ENCODE measurements at places on chromosomes 5 and 9. TPM values are rescaled to one million over a fixed set of nuclear protein-coding genes. Genes with fewer than 3 reads are reported as not detected.

- no peaks in the 10 kb centered on the region for H3K4me1 ChIP-seq
- H3K36me3 ChIP-seq = no peaks in the 10 kb centered on the region
- no peaks in the 10 kb centered on the region for H3K27me3 ChIP-seq
- H3K4me3 ChIP-seq = no peak overlapping the region
- H3K27ac ChIP-seq = no peak overlapping the region
Observed at GRCh38 chr5:160702934-160703333, 149.1 kb downstream of the ATP10B start.

DNA sequence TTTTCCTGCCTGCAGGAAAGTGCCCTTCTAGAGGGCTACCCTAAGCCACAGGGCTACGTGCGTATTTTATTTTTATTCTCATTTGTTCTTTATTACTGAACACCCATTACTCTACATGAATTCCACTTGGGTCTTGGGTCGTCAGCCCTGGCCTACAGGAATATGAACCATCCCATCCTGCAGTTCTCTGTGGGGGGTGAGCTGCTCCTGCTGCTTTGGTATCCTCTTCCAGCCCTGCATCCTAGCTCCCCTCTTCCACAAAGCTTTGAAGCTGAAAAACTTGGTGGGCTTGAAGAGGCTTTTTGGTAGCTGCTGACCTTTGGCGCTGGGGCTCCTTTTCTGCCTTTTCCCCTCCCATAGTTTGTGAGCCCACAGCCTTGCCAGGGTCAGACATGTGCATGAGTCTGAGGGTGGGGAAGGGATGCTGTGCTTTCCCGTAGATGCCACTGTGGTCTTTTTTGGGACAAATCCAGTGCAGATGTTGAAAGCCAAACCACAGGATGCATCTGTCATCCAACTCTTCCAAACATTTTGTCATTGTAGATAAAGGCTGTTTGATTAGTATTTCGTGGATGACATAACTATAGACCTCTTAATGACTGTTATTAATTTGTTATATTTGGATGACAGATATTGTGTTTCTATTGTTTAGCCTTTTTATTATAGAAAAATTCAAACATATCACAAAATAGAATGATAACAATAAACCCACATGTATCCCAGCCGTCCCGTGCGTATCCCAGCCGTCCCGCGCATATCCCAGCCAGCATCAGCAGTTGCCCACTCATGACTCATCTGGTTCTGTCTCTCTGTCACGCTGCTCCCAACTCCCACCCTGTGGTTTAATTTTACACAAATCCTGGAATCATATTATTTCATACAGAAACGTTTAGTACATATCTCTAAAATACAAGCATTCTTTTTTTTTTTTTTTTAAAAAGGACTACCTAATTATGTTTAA lies 43.9 kb downstream of the SLC46A2 start:
- no peaks in the 10 kb centered on the region for H3K36me3 ChIP-seq
- no peaks in the 10 kb centered on the region for H3K27me3 ChIP-seq
- no peak overlapping the region for H3K4me3 ChIP-seq
- H3K27ac ChIP-seq = no peak overlapping the region

DNA sequence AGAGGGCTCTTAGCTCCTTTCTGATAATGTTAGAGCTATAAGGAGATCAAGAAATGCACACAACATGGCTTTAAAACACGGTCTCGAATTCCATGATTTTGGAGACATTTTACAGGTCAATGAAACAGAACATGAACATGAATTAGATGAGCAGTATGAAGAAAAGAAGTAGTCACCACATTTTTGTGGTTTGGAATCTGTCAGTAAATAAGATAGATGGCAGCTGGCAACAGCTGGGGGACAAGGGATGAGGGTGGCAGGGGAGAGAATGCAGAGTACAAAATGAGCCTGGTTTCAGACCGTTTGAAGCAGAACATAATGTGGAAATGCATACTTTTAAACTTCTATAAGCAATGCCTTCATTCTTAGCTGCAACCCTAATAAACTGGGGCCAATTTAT lies 107.1 kb downstream of the OXCT1 start:
- no peaks in the 10 kb centered on the region for H3K27me3 ChIP-seq
- H3K4me1 ChIP-seq = no peaks in the 10 kb centered on the region
- no peaks in the 10 kb centered on the region for H3K36me3 ChIP-seq
- H3K27ac ChIP-seq = no peak overlapping the region
- no peak overlapping the region for H3K4me3 ChIP-seq

- no peak overlapping the region for H3K27ac ChIP-seq
- H3K36me3 ChIP-seq = no peaks in the 10 kb centered on the region
- no peaks in the 10 kb centered on the region for H3K4me1 ChIP-seq
- no peak for DNase-seq
- no peaks in the 10 kb centered on the region for H3K27me3 ChIP-seq
Observed at GRCh38 chr5:66080664-66081063, 63.4 kb upstream of the SREK1 start.

DNA sequence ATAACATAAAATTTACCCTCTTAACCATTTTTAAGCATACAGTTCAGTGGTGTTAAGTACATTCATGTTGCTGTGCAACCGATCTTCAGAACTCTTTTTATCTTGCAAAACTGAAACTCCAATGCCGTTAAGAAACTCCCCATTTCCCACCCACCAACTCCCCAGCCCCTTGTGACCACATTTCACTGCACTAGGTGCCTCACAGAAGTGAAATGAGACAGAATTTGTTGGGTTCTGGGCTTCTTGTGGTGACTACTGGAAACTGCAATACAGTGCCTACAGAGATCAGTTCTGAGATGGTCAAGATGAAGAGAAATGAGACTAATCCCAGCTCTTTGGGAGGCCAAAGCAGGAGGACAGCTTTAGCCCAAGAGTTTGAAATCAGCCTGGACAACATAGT lies 202.1 kb upstream of the SLC30A5 start:
- no peaks in the 10 kb centered on the region for H3K4me1 ChIP-seq
- H3K36me3 ChIP-seq = no peaks in the 10 kb centered on the region
- DNase-seq = no peak
- H3K4me3 ChIP-seq = no peak overlapping the region

DNA sequence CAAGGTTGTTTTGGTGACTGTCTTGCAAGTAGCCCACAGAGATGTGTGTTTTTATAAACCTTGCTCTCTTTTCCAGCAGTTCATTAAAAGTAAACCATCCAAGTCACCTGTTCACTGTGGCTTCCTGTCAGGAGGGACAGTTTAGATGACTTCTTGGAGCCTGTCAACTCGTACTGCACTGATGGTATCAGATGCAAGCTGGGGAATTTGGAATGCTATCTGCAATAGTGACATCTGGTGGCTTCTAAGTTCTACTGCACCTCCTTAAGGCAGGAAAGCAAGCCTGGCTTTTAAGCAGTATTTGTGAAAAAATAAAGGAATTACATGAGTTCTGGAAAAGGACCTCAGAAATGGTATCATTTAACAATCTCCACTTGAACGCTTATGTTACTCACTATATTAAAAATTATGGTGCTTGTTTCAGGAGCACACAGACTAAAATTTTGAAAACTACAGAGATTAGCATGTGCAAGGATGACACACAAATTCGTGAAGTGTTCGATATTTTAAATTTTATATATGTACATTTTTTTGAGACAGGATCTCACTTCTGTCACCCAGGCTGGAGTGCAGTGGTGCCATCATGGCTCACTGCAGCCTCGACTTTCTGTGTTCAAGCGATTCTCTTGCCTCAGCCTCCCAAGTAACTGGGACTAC lies 164.0 kb downstream of the TTC39B start:
- no peak for DNase-seq
- H3K4me1 ChIP-seq = no peaks in the 10 kb centered on the region
- H3K27ac ChIP-seq = no peak overlapping the region
- H3K36me3 ChIP-seq = no peaks in the 10 kb centered on the region
- H3K27me3 ChIP-seq = no peaks in the 10 kb centered on the region

PCDHGA8 gene
- 2.9 TPM for total RNA-seq

TLX3 gene
- not detected for total RNA-seq

GRCh38 chr9:75997206-75997605 lies 106.7 kb downstream of the PCSK5 start:
- no peak overlapping the region for H3K27ac ChIP-seq
- peaks cover 8% of the 10 kb centered on the region for H3K4me1 ChIP-seq
- H3K27me3 ChIP-seq = no peaks in the 10 kb centered on the region
- DNase-seq = no peak
- no peak overlapping the region for H3K4me3 ChIP-seq

DNA sequence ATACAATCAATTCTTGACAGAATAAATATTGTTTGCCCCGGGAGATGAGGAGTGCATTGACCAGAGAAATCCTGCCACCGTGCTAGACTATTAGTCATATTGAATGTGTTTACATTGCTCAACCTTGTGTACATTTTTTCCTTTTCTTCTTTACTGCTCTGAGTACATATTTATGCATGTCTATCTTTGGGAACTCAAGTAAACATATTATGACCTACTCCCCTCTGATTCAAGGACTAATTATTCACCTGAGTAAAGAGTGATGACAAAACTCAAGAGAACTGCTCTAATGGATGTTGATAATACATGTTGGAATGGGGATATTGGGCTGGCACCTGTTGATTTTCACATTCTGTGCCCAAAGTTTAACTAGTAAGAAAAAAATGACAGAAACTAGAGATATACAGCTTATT lies 3.9 kb upstream of the SPINK1 start:
- H3K27ac ChIP-seq = no peak overlapping the region
- H3K36me3 ChIP-seq = no peaks in the 10 kb centered on the region
- no peak overlapping the region for H3K4me3 ChIP-seq
- no peaks in the 10 kb centered on the region for H3K27me3 ChIP-seq
- DNase-seq = no peak
- no peaks in the 10 kb centered on the region for H3K4me1 ChIP-seq

MSMP gene
- total RNA-seq = not detected

- no peaks in the 10 kb centered on the region for H3K36me3 ChIP-seq
- no peaks in the 10 kb centered on the region for H3K27me3 ChIP-seq
- H3K4me1 ChIP-seq = no peaks in the 10 kb centered on the region
- H3K27ac ChIP-seq = no peak overlapping the region
- no peak for DNase-seq
Observed at GRCh38 chr5:126137891-126138280, 285.3 kb upstream of the GRAMD2B start.

DNA sequence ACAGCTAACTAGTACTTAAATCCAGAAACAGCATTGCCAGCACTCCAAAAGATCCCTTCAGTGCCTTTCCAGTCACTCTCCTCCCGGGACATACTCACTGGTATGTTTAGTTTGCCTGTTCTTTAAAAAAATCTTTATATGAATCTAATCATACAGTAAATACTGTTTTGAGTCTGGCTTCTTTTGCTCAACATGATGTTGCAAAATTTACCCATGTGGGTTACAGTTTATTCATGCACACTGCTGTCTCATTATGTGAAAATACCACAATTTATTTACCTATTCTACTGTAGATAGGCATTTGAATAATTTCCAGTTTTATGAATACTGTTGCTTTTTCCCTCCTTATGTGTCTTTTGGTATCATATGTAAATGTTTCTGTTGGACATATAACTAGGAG lies 13.5 kb downstream of the NDFIP1 start:
- no peak overlapping the region for H3K4me3 ChIP-seq
- no peak overlapping the region for H3K27ac ChIP-seq
- H3K4me1 ChIP-seq = peaks cover 5% of the 10 kb centered on the region
- H3K36me3 ChIP-seq = no peaks in the 10 kb centered on the region

- H3K4me3 ChIP-seq = no peak overlapping the region
- H3K4me1 ChIP-seq = no peaks in the 10 kb centered on the region
- no peak overlapping the region for H3K27ac ChIP-seq
- H3K36me3 ChIP-seq = peaks cover 34% of the 10 kb centered on the region
Observed at GRCh38 chr5:14497311-14497710, 84.3 kb upstream of the OTULINL start.

DNA sequence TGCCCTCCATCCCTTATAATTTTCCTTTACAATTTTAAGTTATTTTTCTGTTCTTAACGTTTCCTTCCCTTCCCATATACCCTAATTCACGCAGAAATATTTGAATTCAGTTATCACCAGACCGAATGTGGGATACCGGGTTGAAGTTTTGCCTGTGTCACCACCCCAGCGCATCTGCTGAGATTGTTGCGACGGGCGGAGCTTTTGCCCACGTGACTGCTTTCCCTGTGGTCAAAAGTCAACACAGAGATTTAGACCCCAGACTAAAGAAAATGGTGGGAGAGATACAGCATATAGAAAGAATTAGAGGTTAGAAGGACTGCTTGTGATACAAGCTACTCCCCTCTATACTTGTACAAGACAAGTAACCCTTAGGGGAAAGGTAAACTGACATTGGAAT lies 326.4 kb upstream of the CTNND2 start:
- no peaks in the 10 kb centered on the region for H3K27me3 ChIP-seq
- DNase-seq = no peak
- H3K4me1 ChIP-seq = no peaks in the 10 kb centered on the region
- H3K4me3 ChIP-seq = no peak overlapping the region
- H3K27ac ChIP-seq = no peak overlapping the region

DNA sequence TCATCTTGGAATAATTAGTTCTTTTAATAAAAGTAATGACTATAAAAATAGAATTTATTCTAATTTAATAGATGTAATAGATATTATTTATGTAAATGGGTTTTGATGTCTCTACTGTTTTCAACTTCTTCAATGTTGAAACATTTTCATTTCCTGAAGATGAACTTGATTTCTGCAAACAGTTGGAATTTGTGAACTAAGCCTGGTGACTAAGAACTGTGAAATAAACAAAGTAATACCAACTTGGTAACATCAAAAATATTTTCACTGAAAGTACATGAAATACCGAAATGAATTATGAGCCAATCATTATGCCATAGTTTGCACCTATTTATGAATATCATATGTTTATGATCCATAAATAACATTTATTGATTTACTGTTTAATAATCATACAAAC lies 143.8 kb upstream of the FGF10 start:
- H3K4me1 ChIP-seq = no peaks in the 10 kb centered on the region
- no peaks in the 10 kb centered on the region for H3K27me3 ChIP-seq
- DNase-seq = no peak
- no peak overlapping the region for H3K4me3 ChIP-seq

GRCh38 chr5:7869474-7870136 lies 657 bp downstream of the MTRR start:
- H3K36me3 ChIP-seq = no peaks in the 10 kb centered on the region
- H3K4me3 ChIP-seq = peak overlapping the region; percentile 66
- H3K27ac ChIP-seq = peak overlapping the region; percentile 24
- DNase-seq = no peak
- H3K4me1 ChIP-seq = peaks cover 9% of the 10 kb centered on the region
- H3K27me3 ChIP-seq = no peaks in the 10 kb centered on the region

DNA sequence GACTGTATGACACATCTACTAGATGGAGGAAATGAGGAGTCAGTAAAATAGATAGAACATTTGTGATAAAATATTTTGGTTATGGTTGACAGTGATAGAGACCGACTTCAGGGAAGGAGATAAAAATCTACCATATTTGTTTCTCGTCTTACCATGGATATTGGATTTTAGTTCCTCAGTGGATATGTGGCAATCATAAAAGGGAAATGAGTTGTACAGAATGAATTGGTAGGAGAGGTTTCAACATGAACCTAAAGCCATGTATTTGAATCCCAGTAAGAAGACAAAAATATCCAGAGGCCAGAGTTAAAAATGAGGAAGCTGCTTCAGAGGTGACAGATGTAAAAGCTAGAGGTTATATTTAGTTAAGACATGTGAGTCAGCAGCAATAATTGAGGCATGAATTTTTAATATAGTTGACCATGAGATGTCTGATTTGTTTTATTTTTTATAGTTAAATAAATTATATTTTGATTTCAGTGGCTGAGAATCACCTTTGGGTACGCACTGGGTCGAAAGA lies 480.4 kb upstream of the TUSC1 start:
- DNase-seq = no peak
- H3K4me3 ChIP-seq = no peak overlapping the region
- peaks cover 4% of the 10 kb centered on the region for H3K4me1 ChIP-seq
- H3K36me3 ChIP-seq = no peaks in the 10 kb centered on the region
- no peak overlapping the region for H3K27ac ChIP-seq

GRCh38 chr5:73215891-73216610 lies 43.1 kb downstream of the TMEM174 start:
- H3K27ac ChIP-seq = no peak overlapping the region
- H3K27me3 ChIP-seq = peaks cover 10% of the 10 kb centered on the region
- no peaks in the 10 kb centered on the region for H3K36me3 ChIP-seq
- H3K4me3 ChIP-seq = no peak overlapping the region
- H3K4me1 ChIP-seq = peaks cover 17% of the 10 kb centered on the region
- peak; percentile 78 for DNase-seq

OR1J4 gene
- not detected for total RNA-seq
